ENCODE measurements at places on chromosomes 6 and 20. TPM values are rescaled to one million over a fixed set of nuclear protein-coding genes. Genes with fewer than 3 reads are reported as not detected.

GRCh38 chr6:39330476-39330875 lies 8.0 kb upstream of the KCNK16 start:
- DNase-seq = no peak

GRCh38 chr6:41464481-41464880 lies 81.7 kb upstream of the FOXP4 start:
- DNase-seq = no peak

GRCh38 chr6:147954938-147955337 lies 387.7 kb upstream of the SASH1 start:
- DNase-seq = no peak

Gene TINAG
- not detected for total RNA-seq

Gene HAO1
- total RNA-seq = not detected
